ENCODE measurements at places on chromosomes 2 and 18.

- no peak for DNase-seq
Measured at GRCh38 chr18:35189510-35189909, 51.3 kb upstream of the ZNF397 start.

DNA sequence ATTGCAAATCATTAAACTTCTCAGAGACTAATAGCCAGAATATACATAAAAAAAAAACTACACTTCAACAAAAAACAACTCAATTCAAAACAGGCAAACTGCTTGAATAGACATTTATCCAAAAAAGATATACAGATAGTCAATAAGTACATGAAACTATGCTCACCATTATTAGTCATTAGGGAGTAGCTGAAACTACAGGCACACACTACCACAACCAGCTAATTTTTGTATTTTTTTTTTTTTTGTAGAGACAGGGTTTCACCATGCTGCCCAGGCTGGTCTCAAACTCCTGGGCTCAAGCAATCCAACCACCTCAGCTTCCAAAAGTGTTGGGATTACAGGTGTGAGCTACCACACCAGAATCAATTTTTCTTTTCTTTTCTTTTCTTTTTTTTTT is 16.9 kb downstream of the RPRD1A start:
- no peak for DNase-seq

DNA sequence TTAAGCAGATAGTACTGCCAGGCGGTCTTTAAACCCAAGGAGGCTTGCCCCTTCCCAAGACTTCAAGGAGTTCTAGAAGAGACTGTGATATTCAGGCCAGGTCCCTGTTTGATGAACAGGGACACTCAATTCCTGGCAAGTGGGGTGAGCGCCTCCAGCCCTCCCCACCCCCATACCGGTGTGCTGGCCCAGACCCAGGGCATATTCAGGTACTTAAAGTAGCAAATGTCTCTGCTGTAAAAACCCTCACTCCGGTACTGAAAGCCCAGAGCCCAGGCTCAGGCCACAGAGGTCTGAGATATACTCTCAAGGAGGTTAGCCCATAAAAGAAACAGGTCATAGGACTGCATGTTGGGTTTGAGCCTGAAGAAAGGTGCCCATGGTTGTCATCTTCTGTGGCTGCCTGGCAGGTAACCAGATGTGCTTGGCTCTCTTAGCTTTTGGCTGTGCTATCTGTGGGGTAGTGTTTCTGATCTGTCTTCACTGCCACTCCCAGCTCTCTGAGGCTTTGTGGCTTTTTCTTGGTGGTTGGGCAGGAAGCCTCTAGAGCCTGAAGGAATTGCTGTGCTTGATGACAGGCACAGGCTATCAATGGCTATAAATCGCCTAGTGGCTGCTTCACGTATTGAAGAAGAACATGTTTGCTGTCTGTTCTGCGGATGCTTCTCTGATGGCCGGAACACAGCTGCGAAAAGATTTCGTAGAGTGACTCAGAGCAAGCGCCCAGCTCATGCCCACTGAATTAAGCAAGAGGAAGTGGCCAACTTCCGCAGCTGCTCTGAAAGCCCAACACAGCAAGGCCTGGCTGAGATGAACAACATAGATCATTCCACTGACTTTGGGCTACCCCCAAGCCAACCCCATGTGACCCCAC is 63.3 kb upstream of the ALPP start:
- DNase-seq, result peak; percentile 34

- no peak for DNase-seq
Measured at GRCh38 chr2:66110086-66110485, 324.8 kb upstream of the MEIS1 start.

GRCh38 chr18:61334491-61334850 is 1.2 kb downstream of the CDH20 start:
- DNase-seq, result no peak

DNA sequence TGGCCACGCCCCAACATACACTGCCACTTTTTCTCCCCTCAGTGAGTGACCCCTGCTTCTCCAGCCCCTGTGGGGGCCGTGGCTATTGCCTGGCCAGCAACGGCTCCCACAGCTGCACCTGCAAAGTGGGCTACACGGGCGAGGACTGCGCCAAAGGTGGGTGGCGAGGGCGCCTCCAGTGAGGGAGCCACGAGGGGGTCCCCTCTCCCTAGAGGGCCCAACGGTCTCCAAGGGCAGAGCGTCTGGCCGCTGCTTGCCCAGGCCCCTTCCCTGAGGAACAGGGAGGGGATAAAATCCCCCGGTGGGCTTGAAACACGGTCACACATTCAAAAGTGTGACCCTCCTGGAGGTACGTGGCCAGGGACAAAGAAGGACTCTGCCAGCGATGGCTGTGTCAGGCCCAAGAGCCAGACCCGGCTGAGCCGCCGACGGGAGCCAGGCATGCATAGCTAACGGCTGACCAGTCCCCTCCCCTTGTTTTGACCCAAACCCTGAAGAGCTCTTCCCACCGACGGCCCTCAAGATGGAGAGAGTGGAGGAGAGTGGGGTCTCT is 37.2 kb downstream of the MTERF4 start:
- DNase-seq, result no peak

DNA sequence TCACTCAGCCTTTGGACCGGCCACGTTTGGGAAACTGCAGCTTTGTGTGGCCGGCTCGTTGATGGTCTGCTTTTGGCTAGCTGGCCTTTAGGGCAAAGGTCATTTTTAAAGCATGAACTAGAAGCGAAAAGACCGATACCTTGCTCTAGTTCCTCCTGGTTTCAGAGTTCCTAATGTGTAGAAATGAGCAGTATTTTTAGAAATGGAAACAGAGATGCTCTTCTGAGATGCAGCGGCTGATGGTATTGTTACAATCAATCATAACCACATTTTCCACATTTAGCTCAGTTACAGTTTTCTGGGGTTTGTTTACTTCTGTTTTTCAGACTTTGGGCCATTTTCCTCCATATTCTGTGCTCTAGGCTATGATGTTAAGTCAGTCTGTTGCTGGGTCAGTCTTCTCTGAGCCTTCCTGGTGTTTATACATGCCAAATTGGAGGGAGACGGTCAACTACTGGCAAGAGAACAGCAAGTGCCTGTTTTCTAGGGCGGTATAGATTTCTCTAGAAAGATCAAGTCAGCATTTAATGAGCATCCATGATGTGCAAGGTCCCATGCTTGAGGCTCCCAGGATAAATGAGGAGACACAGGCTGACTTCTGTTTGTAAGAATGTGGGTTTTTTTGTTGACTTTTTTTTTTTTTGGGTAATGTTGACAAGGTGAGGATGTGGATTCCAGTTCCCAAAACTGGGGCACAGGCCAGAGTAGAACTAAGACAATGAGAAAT is 28.0 kb downstream of the RNF144A start:
- DNase-seq, result no peak

DNA sequence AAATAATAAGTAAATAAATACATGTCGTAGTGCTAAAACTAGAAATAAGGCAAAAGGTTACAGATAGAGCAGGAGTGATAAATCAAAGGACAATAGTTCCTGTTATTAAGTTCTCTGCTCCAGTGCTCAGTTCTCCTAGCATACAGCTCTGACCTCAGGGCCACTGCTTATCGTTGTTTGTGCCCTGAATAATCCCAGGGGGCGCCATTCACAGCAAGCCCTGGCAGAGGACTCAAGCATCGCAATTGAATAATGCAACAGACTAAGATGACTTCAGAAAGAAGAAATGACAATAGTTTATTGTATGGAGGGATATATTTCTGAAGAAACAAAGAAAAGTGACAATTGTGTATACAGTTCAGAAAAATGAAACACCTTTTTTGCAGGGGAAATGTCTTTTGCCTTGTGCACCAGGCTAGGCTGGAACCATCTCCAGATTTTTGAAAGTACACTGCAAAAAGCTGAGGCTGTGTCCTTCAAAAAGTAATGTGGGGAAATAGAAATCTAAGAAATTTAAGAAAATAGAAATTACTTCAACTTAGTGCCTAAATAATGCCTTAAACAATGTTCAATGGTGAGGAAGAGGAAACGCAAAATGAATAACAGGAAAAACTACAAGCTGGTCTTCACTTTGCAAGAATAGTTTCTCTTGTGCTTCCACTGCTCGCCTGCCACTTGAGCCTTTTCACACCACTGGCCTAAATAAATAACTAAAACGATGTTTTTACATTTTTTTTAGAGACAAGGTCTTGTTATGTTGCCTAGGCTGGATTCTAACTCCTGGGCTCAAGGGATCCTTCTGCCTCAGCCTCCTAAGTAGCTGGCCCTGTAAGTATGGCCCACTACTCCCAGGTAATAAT is 19.0 kb upstream of the CCNYL1 start:
- peak; percentile 7 for DNase-seq
